Activated CD4-positive, alpha-beta memory T cell treated with anti-CD3 and anti-CD28 coated beads for 36 hours (primary cell): ENCODE measurements at places on chromosomes 1 and 21. TPM values are rescaled to one million over a fixed set of nuclear protein-coding genes. Genes with fewer than 3 reads are reported as not detected.

DNA sequence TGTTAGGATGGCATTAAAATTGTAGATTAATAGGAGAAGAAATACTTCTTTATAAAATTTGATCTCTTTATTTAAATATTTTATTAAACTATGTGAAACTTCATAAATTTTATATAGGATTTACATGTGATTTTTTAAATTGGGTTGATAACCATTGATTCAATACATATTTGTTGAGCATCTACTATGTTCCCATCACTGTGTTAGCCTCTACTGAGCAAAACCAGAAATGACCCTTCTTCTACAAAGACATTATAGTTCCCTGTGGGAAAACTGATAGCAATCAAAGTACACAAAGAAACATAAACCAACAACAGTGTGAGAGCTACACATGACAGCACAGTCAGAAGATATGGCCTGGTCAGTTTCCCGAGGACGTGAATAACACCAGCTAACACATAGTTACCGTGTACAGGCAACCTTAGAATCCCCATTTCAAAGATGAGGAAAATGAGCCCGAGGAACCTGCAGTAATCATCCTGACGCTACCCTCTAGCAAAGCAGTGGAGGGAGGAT is 12.2 kb downstream of the TTC13 start:
- no peak for DNase-seq

GRCh38 chr1:11281518-11282331 is 8.7 kb downstream of the UBIAD1 start:
- no peak for DNase-seq

DNA sequence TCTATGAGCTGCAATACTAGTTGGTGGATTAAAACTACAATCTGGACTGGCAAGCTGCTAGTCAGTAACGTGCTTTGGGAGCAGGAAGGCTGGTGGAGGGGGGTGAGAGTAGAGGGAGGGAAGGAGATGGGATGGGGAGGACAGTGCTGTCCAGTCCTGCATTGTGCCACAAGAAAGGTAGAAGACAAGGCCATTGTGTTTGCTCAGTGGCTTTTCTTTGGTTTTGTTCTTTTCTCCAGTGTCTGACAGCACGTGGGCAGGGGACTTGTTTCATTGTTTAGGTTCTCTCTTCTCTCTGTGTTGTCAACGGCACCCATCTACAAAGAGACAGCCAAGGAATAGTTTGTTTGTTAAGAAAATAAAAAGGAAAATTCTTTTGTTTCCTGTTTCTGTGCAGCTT is 362.8 kb upstream of the PLXNA2 start:
- no peak for DNase-seq

DNA sequence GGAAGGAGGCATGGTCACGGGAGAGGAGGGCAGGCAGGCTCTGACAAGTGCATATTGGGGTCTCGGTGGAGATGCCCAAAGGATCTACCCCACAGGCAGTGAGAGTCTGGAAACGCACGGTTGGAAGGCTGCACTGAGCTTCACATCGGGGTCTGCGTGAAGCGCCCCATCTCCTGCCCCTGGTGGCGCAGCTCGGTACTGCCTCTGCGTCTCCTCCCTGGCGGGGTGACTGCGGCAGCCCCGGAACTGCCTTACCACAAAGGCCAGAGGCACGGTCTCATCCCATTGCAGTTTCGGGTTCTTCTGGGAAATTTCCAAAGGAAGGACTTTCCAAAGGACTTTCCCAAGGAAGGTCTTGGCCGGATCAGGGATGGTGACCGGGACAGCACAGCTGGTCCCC is 69.2 kb upstream of the AJAP1 start:
- peak; percentile 51 for DNase-seq

- DNase-seq = no peak
Measured at GRCh38 chr21:35170244-35170643, 121.1 kb upstream of the RUNX1 start.

GRCh38 chr1:93811326-93812065 is 67.5 kb downstream of the DNTTIP2 start:
- no peak for DNase-seq

- DNase-seq = no peak
Measured at GRCh38 chr1:158257888-158258287, 3.7 kb downstream of the CD1A start.

- DNase-seq = no peak
Measured at GRCh38 chr1:110770832-110771231, 96.1 kb upstream of the KCNA3 start.

GRCh38 chr21:35635994-35636393 is 424.3 kb downstream of the SETD4 start:
- DNase-seq = no peak

DNA sequence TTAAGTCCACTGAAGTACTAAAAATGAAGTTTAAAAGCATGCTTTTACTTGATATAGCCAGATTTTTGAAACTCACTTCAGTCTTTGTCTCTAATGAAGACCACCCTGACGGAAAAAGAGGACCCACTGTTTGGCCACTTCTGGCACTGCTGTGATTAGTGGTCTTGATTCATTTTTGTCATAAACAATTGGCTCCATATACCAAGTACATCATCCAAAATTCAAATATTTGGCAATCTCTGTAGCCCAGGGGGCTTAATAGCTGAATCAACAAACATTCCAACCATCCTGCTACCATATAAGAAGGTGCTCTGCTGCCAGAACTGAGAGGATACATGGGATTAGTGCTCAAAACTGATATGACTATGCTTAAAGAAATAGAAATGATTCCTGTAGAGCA is 156.0 kb downstream of the COL24A1 start:
- no peak for DNase-seq

GRCh38 chr1:148353461-148354283 is 129.4 kb downstream of the PPIAL4G start:
- peak; percentile 41 for DNase-seq

DNA sequence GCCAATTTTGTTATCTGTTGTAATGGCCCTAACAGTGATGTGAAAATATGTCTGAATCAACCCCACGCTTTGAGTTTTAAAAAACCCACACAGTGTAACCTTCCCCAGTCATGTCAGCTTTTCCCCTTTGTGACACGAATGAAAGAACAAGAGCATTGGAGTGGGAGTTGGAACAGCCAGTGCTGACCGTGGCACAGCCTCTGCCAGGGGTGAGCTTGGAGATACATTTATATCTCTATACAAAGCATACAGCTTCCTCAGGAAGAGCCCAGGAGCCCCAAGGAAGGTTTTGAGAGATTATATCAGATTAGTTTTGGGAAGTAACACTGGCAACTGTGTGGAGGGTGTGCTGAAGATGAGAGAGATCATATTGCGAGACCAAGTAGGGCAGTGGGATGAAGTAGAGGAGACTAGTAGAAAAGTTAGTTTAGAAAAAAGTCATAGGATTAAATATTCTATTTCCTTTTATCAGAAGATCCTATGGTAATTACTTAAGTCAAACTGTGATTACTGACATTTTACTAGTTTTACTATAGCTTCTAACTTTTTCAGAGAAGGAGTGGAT is 15.9 kb downstream of the LRRC8B start:
- DNase-seq = peak; percentile 53

GRCh38 chr1:248862998-248863881 is 4.4 kb upstream of the ZNF692 start:
- DNase-seq = peak; percentile 87

DNA sequence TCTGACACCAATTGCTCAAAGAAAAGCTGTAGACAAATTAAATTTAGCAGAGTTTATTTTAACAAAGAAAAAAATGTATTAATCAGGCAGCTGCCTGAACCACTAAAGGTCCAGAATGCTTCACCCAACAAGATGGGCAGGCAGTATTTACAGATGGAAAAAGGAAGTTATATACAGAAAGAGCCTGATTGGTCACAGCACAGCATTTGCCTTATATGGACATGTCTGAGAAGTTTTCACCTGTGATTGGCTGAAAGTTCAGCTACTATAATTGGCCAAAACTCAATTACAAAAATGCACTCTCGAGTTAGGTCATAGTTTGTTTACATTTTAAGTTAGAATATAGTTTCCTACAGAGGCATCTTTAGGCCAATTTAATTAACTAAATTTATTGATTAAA is 15.1 kb upstream of the FMO1 start:
- DNase-seq = no peak

GRCh38 chr1:173473599-173474011 is 3.5 kb upstream of the PRDX6 start:
- no peak for DNase-seq

- peak; percentile 89 for DNase-seq
Measured at GRCh38 chr1:15918962-15919715, 56.8 kb downstream of the ZBTB17 start.

- no peak for DNase-seq
Measured at GRCh38 chr1:226568975-226569741, 20.6 kb downstream of the STUM start.

DNA sequence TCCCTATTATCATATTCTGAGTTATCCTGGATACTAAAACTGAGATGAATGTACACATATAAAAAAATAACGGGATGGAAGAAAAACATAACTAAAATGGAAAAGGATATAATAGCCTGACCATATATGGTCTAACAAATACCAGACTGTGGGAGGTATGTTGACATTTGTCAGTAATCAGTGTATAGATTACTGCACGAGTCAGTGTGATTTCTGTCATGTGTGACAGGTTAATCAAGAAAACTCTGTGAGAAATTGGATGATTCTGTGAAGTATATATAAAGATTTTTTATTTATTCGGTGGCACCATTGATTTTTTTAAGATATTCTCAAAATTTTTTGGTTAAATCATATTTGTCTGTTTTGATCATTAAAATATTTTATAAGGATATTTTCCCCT is 547.3 kb upstream of the B3GALT2 start:
- no peak for DNase-seq

DNA sequence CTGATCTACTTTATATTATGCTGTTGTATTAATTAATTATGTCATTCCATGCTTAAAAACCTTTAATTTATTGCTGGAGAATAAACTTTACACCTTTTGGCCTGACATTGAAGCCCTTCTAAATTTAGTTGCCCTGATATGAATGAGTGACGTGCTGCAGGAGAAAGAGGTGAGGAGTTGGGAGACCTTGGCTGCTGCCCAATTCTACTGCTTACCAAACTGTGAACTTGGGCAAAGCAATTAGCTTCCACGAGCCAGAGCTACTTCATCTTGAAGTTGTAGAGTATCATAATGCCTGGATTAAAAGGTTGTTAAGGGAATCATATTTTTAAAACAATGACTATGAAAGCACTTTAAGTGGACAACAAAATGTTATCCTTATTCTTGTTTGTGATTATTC is 126.8 kb upstream of the DEPDC1 start:
- no peak for DNase-seq

IFNGR2 gene
- total RNA-seq = 17.0 TPM

TMEM52 gene
- total RNA-seq = 0.33 TPM

U2AF1 gene
- 50.5 TPM for total RNA-seq

LCE6A gene
- total RNA-seq = not detected

RGS4 gene
- total RNA-seq = not detected

GBP7 gene
- not detected for total RNA-seq

SAMD13 gene
- total RNA-seq = 0.38 TPM

CHD5 gene
- total RNA-seq = 0.51 TPM

TBX15 gene
- not detected for total RNA-seq

SOAT1 gene
- 42.9 TPM for total RNA-seq

ELK4 gene
- 60.7 TPM for total RNA-seq

MPL gene
- not detected for total RNA-seq

YBX1 gene
- 1,134 TPM for total RNA-seq

SH2D2A gene
- total RNA-seq = 280 TPM

FYB2 gene
- not detected for total RNA-seq

PLA2G2F gene
- total RNA-seq = not detected
